ENCODE measurements at places on chromosomes 16 and 17. TPM values are rescaled to one million over a fixed set of nuclear protein-coding genes. Genes with fewer than 3 reads are reported as not detected.

DNA sequence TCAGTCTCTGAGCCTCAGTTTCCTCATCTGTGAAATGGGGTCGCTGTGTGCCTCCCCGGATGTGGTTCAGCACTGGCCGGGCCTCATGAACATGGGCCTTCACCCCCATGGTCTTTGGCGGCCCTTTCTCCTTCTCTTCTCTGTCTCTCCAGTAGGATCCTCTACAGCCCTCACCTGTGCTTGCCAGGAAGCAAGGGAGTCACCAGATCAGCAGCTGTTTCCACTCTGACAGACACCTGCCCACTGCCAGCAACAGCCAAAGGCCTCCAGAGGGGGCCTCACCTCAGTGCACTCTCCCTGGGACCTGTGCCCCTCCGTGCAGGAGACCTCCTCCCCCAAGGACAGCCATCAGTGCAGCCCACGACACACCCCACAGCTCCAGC is 89.4 kb downstream of the C16orf78 start:
- DNase-seq, result no peak

- no peak for DNase-seq
Observed at GRCh38 chr16:3662601-3663000, 8.1 kb downstream of the DNASE1 start.

GRCh38 chr17:77215281-77215680 is 74.5 kb downstream of the SEC14L1 start:
- no peak for DNase-seq

- no peak for DNase-seq
Observed at GRCh38 chr16:56983211-56983751, 6.1 kb upstream of the NLRC5 start.

DNA sequence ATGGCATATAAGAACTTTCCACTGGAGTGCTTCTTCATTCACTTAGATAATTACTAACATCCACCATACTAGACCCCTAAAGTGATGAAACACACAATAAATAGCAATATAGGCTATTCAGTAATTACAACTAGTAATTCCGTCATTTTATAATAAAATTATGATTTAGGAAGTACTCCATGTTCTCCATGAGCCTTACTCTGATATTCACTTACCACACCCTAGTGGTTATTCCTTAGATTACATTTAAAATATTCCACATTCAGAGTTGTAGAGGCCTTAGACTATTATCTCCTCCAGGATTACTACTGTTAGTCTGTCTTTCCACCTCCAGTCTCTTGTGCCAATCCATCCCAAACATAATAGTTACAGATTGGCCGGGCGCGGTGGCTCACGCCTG is 62.4 kb downstream of the STH start:
- no peak for DNase-seq

GRCh38 chr16:85733839-85734170 is 17.1 kb downstream of the C16orf74 start:
- DNase-seq, result peak; percentile 64

GRCh38 chr17:60392845-60393702 is 1.1 kb upstream of the USP32 start:
- DNase-seq, result peak; percentile 43

DNA sequence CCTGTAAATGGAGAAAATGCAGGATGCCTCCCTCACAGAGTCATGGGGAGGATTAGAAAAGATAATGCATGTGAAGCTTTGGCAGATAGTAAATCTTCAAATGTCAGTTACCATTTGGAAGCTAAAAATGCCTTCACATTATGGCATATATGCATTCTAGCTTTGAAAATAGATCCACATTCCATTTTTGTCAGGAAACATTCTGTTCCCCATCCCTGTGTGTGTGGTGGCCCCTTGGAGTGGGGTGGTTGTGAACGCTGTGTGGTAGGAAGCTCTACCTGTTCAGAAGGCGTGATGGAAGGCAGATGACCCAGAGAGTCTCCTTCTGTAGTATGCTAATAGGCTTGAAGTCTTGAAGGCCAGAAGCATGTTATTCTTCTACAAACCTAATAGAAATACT is 242.0 kb downstream of the HAPSTR1 start:
- no peak for DNase-seq

DNA sequence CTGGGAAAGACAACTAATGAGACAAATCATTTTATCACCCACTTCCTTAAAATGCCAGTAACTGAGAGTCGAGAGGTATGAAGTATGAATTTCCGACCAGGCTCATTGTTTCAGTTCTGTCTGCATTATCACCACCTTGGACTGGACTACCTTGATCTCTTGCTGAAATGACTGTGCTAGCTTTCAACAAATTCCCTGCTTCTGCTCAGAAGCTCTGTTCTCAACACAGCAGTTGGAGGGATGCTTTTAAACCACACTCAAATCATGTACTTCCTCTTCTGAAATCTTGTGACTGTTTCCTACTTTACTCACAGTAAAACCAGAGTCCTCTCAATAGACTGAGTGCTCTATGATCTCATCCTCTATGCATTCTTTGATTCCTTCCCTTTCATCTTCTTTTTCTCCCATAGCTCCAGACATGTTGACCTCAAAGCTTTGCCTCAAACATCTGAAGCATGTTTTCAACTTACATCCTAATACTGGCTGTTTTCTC is 195.8 kb downstream of the KCNJ2 start:
- no peak for DNase-seq

- DNase-seq, result no peak
Observed at GRCh38 chr16:63682844-63683243, 1439.0 kb downstream of the CDH11 start.

DNA sequence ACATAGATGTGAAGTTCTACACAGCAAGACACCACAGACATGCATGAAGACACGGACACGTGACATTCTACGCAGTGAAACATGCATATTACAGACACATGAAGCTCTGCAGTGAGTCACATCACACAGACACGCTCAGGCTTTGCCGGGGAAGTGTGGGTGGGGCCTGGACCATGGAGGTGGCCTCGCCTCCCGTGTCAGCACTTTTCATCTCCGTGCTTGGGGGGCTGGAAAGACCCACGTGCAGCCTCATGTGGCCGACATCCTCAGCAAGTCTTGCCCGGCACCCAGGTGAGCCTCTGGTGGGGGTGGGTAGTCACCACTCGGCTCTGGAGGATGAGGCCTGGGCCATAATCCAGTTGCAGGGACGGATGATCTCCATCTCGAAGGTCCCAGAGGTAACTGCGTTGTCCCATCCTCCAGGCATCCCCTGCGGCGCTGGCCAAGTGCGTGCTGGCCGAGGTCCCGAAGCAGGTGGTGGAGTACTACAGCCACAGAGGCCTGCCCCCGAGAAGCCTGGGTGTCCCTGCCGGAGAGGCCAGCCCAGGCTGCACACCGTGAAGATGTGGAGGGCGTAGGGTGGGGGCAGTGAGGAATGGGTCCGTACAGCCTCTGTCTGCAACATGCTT is 17.3 kb upstream of the DPEP1 start:
- DNase-seq, result no peak

Gene ZDHHC7
- 29.4 TPM for polyA plus RNA-seq

Gene GNG13
- not detected for polyA plus RNA-seq

Gene CRHR1
- polyA plus RNA-seq, result 0.55 TPM

Gene CCL16
- polyA plus RNA-seq, result not detected

Gene LGALS9B
- polyA plus RNA-seq, result 0.34 TPM
